Stimulated activated CD4-positive, alpha-beta T cell treated with anti-CD3 and anti-CD28 coated beads, Interleukin-2, amount 100 ng/mL, for 48 hours (primary cell): ENCODE measurements at places on chromosomes 3 and 15.

DNA sequence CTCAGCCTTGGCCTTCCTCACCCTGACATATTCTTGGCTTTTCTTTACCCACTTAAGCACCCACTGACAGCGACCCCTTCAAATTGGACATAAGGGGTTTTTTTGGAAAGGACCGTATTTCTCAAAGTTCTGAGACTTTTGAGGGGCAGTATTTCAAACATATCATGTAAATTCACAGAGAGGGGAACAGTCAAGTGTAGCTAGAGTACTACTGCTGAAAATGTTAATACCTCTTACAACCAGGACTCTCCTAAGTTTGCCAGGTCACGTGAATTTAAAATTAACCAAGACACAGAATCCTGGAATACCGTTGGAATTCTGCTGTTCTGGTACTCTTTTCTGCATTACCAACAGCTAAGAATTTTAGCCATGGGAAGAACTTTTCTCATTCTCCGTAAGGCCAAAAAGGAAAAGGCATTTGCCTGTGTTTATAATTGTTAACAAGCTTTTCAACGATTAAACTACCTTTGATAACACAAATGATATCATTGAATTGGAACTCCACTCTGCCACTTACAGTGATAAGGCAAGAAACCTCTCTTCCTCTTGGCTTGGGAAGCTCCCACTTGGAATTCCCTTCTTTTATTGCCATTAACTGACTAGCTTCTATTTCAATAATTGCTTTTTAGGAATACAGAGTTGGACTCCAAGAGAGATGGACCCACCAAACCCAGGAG lies 597 bp upstream of the GBE1 start:
- DNase-seq: no peak

GRCh38 chr3:143525408-143525807 lies 322.9 kb downstream of the SLC9A9 start:
- no peak for DNase-seq

DNA sequence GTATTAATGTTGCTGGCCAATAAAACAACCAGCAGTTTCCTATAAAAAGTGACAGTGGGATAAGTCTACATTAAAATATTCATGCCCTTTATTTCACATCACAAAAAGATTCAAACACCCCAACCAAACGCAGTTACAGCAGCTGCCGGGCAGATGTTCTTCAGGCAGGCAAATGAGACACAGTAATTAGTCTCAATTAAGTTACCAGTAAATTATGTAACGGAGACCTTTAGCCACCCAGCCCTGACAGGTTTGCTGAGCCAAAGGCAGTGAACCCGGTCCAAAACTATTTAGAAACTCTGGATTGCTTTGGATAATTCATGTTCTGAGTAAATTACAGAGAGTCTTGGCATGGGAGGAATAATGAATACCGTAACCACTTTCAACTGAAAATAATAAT lies 289.2 kb upstream of the LYSMD4 start:
- DNase-seq: no peak

- DNase-seq: no peak
Observed at GRCh38 chr3:47359323-47359722, 21.5 kb upstream of the PTPN23 start.

- no peak for DNase-seq
Observed at GRCh38 chr3:29064085-29064484, 216.8 kb upstream of the RBMS3 start.

DNA sequence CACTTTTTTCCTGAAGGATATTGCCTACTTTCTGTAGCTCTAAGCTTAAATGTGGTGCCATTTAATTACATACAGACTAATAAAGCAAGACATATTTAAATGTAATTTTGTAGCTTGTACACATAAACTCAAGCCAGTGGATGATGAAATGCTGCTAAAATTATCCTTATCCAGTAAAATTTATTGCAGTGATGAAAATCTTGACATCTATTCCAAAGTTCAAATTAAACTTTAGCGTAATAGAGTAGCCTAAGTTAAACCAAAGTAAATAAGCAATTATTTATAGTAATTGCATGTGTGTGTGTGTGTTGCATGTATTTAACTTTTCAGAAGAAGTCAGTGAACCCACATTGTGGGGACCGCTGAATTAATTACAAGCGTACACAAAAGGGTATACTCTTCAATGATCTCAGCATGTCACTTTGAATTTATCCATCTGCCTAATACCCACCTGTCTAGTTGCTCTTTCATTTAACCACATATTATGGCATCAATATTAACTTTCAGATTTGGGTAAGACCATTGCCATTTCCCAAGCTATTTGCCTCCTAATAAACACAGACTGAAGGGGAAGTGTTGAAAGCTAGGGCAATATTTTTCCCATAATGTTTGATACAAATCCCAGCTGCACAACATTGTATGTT lies 85.0 kb downstream of the MECOM start:
- DNase-seq: no peak

DNA sequence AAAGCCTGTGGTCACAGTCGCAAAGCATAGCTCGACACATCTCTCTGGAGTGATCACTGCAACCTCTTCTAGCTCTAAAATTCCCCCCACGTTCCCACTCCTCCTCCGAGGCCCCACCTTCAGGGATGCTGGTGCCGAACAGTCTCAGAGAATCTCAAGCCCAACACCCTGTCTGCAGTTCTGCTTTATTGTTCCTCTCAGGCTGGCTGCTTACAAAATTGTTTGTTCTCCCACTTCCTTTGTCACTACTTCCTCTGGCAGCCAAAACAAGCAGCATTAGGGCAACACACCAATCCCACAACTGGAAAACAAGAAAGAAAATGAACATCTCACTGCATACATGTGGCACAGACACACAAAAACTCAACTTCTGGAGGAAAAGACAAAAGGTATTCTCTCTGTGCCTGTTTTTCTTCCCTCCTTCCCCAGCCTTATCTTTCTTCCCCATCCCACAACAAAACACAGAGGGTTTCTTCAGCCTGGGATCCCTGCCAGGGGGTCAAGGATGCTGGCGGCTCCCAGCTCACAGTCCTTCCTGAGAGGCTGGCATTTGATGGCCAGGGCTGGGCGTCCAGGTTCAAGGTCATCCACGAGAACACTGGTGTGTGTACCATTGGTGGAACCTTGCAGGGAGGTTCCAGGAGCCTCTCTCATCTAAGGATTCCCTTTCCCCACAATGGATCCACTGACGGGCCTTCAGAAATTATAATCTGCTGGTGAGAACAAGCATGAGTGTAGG lies 108.4 kb downstream of the TMCO5A start:
- no peak for DNase-seq

- DNase-seq: no peak
Observed at GRCh38 chr15:31266712-31267111, 59.9 kb upstream of the KLF13 start.

- DNase-seq: no peak
Observed at GRCh38 chr3:152508705-152509104, 240.0 kb downstream of the MBNL1 start.

DNA sequence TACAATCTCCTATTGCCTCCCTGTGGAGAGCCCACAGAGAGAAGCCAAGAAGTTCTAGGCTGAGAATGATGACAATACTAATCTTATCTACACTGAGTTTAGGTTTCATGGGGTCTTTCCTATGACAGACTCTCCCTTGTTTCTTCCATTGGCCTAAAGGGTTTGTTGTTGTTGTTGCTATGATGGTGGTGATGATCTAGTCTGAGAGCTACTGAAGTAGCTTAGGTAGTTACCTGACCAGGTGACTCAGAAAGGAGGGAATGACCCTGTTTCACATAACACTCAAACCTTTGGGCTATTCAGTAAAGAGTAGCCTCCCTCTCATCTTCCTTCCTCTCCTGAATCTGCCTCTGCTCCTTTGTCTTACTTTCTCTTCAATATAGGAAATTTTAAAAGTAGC lies 170.2 kb downstream of the GMNC start:
- no peak for DNase-seq

DNA sequence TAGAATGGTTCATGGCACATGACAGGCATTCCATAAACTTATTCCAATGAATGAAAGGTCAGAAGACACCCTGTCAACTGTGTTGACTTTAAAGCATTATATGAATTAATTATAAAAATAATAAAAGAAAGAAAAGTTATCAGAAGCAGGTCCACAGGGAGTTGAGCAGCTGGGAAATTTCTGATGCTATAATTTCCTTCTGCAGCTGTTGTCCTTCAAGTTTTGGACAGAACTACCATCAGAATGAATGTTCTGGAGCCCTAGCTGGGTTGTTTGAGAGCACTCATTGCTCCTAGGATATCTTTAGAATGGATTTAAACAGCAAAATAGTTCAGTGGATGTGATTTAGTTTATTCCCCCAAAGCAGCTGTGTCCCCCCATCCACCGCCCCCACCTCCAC lies 232.4 kb upstream of the PROK2 start:
- DNase-seq: no peak

DNA sequence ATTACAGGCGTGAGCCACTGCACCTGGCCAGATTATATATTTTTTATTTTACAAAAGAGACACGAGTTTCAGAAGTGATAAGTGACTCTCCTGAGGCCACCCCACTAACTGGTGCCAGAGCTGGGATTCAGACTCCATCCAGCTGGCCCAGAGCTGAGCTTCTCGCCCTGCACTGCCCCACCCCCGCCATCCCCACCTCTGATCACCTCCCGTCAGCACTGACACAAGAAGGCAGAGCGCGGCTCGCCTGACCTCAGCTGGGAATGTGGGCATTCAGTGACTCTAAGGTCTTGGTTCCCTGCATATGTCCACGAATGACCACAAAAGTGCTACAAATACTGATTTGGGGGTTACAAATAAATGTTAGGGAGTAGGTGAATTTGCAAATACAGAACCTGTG lies 56.1 kb upstream of the GALNT15 start:
- DNase-seq: no peak

- no peak for DNase-seq
Observed at GRCh38 chr3:5580826-5581225, 393.3 kb downstream of the EDEM1 start.

- no peak for DNase-seq
Observed at GRCh38 chr15:58308742-58309355, 122.9 kb upstream of the LIPC start.

GRCh38 chr3:148646126-148646665 lies 51.5 kb upstream of the AGTR1 start:
- no peak for DNase-seq

GRCh38 chr3:98692787-98693473 lies 70.2 kb upstream of the ST3GAL6 start:
- DNase-seq: no peak

DNA sequence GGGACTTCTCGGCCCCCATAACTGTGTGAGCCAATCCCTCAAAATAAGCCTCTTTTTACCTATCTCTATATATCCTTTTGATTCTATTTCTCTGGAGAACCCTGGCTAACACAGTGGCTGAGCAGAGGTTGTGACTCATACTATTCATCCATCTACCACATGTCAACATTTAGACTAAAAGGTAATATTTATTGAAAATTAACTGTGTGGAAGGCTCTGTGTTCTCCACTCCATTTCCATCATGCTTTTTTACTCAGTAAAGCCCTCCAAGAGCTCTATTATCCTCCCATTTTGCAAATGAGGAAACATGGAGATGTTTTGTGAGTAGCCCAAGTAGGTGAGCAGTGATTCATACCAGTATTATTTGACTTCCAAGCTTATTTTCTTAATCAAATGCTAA lies 217.9 kb upstream of the DCBLD2 start:
- DNase-seq: no peak

- no peak for DNase-seq
Observed at GRCh38 chr3:189122526-189123205, 49.1 kb upstream of the TPRG1 start.

- DNase-seq: no peak
Observed at GRCh38 chr3:94069194-94069813, 6.4 kb downstream of the NSUN3 start.

GRCh38 chr15:85974348-85974705 lies 105.3 kb upstream of the AGBL1 start:
- DNase-seq: no peak

GRCh38 chr15:90829942-90830440 lies 38.4 kb upstream of the FURIN start:
- DNase-seq: peak; percentile 40

DNA sequence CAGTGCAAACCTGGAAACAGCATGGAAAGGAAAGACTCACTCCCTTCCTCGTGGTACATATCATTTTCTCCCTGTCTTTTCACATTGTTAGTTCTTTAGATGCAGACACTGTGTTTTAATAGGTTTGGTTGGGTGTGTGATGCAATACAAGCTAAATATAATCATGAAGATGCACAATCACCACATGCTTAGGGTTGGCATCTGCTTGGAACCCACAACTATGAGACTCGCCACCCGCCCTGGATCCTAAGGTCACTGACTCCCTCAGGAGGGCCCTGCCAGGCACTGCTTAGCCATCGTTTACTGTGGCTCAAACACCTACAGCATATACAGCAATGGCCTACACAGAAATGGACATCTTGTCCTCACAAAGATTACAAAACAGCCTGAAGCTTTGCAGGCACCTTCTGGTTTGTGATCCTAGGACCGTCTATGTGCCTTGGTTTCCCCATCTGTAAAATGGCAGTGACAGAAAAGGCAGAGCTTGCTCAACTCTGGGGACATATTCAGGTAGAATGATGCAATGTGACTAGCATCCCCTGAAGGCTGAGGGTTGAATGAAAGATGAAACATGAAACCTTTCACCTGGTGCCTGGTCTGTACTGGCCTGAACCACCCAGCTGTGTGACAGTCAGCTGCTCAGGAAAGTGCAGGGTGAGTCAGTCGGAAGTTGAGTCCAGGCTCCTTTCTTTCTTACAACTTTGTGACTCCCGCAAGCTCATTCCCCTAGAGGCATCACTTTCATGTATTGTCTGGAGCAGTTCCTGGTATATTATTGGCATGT lies 123.6 kb upstream of the PFN2 start:
- DNase-seq: no peak

GRCh38 chr3:75983111-75983510 lies 197.8 kb upstream of the ZNF717 start:
- no peak for DNase-seq

GRCh38 chr15:98853617-98854420 lies 153.8 kb downstream of the PGPEP1L start:
- no peak for DNase-seq

GRCh38 chr3:46922426-46922825 lies 44.9 kb downstream of the PTH1R start:
- DNase-seq: no peak

DNA sequence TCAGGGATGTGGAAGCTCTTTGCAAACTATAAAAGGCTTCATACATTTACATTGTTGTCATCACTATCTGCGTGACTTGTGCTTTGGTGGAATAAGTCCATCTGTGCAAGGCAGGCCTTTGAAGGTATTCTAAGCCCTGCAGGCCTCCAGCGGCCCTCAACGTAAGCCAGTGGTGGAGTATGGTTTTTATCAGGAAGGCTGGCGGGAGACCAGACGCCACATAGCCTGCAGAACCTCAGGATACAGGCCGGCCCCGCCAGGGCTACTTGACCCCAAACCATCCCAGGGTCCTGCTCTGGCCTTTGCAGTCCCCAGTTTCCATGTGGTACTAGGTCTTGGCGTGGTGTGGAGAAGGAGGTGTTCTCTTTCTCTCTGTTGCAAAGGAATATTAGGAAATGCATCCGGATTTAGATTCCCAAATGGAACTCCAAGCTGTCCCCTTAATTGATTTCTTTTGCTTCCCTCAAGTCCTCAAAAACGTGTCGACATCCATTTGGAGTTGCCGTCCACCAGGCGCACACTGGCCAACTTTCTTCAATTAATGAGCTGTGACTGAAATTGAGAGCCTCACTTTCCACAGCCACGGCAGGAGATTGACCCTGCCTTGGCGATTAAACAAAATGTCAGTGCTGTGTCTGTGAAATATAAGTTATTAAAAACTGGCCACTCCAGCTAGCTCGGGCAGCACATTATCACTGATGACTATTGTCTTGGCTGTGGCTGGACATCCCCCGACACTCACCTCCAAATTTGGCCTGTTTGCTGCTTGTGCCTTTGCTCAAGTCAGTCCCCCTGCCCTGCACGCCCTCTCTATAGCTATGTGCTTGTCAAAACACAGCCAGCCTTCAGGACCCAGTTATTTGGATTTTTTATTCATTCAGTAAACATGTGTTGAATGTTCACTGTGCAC lies 239.8 kb upstream of the TLE3 start:
- no peak for DNase-seq
